Brain microvascular endothelial cell (primary cell): ENCODE measurements at places on chromosomes 2 and 18.

DNA sequence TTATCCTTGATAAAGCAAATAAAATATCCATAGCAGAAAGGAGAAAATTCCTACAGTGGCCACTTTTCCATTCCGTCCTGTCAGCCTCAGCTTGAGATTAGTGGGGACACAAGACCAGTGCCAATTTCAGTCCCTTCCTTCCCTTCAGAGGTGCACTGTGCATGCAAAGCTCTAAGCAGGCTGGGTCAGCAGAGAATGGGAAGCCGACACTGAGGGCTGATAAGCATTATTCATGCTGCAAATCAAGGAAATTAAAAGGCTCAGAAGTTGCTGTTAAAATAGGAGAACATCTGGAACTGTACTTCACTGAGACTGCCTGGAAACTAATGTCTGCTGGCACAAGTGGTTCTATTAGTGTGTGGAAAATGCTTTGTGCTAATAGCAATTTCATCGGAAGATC, 534.3 kb downstream of the ADCYAP1 start:
- no peak for DNase-seq

DNA sequence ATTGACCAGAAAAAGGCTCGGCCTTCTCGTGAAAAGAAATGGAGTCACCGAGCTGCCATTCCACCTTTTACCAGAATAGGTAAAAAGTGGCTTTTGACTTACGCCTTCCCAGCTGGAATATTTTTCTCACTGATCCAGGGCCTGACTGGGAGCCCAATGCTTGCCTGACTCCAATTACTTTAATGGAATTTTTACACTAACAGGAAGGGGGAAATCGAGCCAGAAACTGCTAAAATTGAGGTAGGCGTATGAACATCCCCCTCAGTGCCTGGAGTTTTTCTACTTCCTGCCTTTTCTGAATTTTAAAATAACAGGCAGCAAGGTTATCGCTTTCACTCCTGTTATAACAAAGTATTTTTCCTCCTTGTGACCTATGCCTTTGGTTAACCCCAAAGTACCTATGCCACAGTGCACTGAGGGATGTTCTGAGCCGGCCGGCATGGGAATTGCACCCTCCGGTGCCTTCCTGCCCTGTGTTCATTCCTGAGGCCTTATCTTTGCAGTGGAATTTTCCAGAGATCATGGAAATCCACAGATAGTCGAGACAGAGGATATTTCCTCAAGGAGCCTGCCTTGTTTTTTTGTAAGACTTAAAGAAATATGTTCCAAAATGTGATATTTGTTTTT, 18.3 kb upstream of the RPL31 start:
- no peak for DNase-seq

DNA sequence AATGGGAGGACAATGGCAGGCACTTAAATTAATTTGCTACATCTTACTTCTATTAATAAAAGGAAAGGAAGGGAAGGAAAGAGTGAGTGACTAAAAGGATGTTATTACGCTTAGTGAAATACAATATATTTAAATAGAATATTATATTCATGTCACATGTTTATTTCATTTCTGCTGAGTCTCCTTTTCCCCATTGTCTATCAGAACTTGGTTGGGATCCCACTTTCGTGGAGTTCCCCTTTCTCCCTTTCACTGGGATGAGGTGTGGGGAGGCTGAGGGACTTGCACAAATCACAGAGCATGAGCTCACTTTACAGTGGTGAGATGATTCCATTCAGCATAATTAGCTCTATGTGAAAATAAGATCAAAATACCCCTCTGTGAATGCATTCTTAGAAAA, 730.6 kb downstream of the TSN start:
- DNase-seq = no peak

DNA sequence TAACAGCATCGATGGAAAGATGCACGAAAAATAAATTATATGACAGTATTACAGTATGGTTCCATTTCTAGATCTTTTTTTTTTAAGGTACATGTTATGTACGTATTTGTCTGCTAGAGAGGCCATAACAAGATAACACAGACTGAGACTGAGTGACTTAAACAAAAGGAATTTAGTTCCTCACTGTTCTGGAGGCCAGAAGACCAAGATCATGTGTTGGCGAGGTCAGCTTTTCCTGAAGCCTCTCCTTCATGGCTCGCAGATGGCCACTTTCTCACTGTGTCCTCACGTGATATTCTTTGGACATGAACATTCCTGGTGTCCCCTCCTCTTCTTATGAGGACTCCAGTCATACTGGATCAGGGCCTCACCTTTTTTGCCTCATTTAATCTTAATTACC, 177.4 kb downstream of the CAPN13 start:
- DNase-seq = peak; percentile 84

GRCh38 chr2:235495373-235496238, 1.8 kb downstream of the AGAP1 start:
- no peak for DNase-seq

GRCh38 chr2:82062463-82062862, 1757.9 kb upstream of the LRRTM1 start:
- DNase-seq = no peak

GRCh38 chr18:2879889-2880288, 33.1 kb downstream of the EMILIN2 start:
- DNase-seq = no peak

GRCh38 chr2:206353685-206354084, 79.2 kb downstream of the ZDBF2 start:
- DNase-seq = no peak

DNA sequence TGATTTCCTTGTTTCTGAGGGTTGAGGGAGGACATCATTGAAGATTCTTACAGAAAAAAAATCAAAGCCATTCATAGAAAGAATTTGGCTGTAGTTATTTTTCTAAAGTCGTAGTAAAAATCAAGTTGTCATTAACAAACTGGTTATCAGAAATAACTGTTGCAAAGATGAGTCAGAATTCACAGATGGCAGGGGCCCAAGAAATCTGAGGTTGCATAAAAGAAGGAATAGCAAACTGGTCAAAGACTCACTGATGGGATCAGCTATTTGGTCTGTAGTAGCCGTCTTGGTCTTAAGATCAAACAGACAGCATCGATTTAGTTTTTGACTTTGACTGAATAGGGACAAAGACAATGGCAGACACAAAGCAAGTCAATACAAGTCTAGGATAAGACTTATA, 334.3 kb downstream of the FIGN start:
- peak; percentile 92 for DNase-seq

GRCh38 chr2:210072493-210072892, 70.1 kb downstream of the RPE start:
- DNase-seq = no peak

DNA sequence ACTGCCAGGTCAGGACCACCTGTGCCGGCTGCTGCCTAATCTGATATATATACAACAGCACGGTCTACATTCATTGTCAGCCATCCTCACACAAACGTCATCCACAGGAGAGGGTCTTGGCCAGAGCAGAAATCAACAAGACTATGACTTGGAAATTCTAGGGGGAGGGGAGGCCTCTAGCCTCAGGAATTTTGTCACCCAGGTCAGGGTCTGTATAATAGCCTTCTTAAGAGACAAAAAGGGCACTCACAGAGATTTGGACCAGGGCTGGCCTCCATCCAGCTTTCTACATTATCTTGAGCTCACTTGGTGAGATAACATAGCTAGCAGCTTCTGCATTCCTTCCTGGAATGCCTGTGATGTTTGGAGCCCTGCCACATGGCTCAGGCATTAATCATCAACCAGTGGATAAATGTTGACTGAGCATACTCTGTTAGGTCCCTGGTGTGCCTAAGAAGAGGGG, 50.4 kb upstream of the CTIF start:
- DNase-seq = peak; percentile 98

DNA sequence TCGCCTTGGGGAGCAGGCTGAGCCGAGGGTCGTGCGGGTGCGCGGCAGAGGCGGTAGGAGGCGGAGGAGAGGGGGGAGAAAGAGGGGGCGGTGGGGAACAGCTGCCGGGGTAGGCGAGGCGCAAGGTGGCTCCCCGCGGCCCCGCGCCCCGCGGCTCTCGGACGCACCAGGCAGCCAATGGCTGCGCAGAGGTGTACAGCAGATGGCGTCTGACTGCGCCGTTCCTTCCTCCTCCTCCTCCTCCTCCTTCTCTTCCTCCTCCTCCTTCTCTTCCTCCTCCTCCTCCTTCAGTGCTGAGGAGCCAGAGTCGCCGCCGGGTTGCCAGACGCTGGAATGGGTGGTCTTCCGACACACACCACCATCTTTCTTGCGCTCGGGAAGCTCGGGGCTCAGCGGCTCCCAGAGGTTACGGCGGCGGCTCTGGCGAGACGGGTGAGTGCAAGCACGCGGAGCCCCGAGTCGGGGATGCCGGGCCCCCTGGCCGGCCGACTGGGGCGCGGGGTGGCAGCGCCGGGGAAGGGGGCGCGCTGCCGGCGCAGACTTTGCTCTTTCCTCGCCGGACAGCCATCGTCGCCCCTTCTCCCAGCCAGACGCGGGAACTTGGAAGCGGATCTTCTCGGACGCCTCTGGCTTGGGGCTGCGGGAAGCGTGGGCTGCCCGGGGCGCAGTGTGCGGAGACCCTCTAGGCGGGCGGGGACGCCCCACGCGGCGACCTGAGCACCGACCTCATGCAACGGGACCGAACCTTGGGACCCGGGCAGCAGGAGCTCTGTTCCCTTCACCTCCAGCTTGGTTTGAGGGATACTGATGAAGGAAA, at the start of gene THSD7B:
TSS of gene THSD7B (plus strand) at position 290 of the 817 bp plus-strand sequence. CDS start 116,634 bp downstream, outside the sequence.
- DNase-seq = no peak

GRCh38 chr2:104572834-104573233, 281.1 kb upstream of the POU3F3 start:
- DNase-seq = no peak

GRCh38 chr2:240914645-240915525, 8.7 kb downstream of the CROCC2 start:
- no peak for DNase-seq

- DNase-seq = no peak
These were observed 17.5 kb upstream of the TNS1 start for GRCh38 chr2:218020281-218020680.

- DNase-seq = no peak
These were observed 96.2 kb downstream of the GALNT3 start for GRCh38 chr2:165697748-165698443.

DNA sequence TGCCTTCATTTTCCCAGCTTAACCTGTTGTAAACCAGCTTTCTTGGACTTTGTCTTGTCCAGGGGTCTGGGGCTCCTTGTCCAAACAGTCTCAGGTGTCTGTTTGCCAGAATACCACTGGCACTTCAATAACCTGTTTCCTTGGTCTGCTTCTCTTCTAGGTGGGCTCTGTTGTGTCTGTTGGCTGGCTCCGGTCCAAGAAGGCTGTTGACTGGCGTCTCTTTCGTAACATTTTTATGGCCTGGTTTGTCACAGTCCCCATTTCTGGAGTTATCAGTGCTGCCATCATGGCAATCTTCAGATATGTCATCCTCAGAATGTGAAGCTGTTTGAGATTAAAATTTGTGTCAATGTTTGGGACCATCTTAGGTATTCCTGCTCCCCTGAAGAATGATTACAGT, 17.0 kb downstream of the SLC20A1 start:
- DNase-seq = no peak
